ENCODE measurements at places on chromosomes 1 and 21.

GRCh38 chr1:36400825-36401601 lies 3.3 kb upstream of the LSM10 start:
- DNase-seq, result no peak

- no peak for DNase-seq
These were observed 20.4 kb downstream of the PCNT start for GRCh38 chr21:46344219-46344915.

DNA sequence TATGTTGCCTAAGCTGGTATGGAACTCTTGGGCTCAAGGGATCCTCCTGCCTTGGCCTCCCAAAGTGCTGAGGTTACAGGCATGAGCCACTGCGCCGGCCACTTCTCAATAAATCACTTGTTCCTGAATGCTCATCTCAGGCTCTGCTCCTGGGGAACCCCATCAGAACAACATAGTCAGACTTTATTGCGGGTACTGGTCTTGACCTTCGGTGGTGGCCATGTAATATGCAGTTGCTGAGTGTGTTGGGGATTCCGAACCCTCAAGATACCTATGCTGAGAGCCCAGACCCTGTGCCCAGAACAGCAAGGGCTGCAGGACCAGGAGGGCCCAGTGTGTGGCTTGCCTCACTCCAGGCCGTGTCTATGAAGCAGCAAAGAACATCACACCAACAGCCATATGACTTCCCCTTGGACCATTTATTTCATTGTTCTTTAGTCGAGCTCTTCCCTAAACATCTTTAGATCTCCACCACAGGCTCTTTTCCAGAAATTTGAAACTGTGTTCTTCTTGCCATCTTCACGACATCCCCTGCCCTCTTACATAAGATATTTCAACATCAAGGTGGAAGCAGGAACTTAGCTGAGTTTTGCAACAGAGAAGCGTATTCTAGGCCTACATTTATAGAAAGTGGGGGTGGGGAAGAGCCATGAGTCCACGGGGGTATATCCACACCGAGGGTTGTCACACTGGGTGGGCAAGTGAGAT lies 12.7 kb upstream of the SDHB start:
- DNase-seq, result no peak

DNA sequence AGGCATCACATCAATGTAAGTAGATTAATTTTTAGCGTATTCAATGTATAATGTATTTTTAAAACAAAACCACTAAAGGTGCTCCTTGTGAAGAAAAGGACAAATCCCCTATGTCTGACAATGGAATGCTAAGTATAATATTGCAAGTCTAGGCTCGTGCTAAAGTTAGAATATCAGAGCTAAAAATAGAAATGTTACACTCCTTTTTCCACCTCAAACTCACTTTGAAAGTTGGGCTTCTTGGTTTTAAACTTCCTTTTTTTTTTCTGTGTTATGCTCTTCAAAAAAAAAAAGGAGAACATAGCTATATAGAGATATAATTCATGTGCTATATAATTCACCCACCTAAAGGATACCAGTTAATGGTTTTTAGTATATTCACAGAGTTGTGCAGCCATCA lies 3.6 kb upstream of the SERBP1 start:
- DNase-seq, result no peak

DNA sequence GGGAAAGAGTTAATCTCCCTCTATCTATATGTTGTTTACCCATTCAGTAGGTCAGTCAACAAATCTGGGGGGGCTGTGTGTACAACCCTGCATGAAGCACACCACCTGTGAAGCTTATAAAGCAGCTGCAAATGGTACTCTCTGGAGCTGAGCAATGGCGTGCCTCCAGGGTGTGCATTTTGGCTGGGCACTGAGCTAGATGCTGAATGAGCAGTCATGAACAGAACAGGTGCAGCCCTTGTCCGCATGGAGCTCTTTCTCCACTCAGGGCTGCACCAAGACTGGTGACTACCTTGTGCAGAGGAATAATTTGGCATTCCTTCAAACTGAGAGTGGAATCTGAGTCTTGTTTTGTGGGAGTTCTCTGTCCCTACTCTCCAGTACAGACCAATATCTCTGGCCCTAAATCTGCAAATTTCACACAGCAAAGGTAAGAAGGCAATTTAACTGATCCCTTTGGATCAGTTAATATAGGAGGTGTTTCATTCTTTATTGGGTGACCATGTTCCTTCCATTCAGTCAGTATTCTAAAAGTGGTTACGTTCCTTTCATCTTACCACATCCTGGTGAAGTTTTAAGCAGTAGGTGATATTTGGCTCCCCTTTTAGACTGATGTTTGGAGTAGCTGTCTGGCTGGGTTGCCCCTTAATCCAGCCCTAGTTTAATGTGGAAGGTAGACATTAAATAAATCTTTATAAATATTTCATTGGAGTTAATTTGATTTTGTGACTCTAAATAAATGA lies 76.0 kb downstream of the GPR88 start:
- no peak for DNase-seq

DNA sequence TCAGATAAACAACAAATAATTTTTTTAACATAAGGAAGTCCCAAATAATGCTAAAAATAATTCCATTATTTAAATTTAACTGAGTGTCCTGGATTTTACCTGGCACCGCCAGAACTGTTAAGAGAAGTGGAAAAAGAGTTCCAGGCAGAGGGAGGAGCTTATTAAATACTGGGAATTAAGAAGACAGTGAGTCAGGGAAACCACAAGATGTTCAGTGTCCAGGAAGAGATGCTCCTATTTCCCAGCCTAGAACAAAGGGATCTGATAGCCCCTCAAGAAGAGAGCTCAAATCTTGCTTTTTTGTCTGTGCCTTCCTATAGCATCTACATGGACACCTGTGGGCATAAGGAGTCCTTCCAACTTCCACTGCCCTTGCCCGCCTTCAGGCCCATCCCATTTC lies 85.9 kb downstream of the PGM1 start:
- no peak for DNase-seq

Measured in activated naive CD4-positive, alpha-beta T cell (primary cell).